Putamen (tissue), 1 donor: ENCODE measurements at places on chromosomes 5 and 9.
A peak's percentile ranks its signal among the peaks of the same experiment; 100 is the strongest.

- no peak for DNase-seq
These were observed 4.8 kb downstream of the ATP6V1G1 start for GRCh38 chr9:114592356-114592755.

DNA sequence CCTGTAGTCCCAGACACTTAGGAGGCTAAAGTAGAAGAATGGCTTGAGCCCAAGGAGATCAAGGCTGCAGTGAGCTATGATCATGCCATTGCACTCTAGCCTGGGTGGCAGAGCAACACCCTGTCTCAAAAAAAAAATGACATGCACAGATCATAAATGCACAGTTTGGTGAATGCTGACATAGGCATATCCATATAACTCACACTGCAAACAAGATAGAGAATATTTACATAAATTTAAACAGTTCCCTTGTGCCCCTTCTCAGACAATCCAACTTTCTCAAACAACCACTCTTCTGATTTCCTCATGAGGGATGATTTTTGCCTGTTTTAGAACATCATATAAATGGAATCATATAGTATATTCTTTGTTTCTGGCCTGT lies 88.7 kb upstream of the CAST start:
- no peak for DNase-seq

- no peak for DNase-seq
These were observed 65.8 kb downstream of the SEMA4D start for GRCh38 chr9:89431930-89432725.

- DNase-seq: no peak
These were observed 4.4 kb downstream of the UGCG start for GRCh38 chr9:111900858-111901612.

DNA sequence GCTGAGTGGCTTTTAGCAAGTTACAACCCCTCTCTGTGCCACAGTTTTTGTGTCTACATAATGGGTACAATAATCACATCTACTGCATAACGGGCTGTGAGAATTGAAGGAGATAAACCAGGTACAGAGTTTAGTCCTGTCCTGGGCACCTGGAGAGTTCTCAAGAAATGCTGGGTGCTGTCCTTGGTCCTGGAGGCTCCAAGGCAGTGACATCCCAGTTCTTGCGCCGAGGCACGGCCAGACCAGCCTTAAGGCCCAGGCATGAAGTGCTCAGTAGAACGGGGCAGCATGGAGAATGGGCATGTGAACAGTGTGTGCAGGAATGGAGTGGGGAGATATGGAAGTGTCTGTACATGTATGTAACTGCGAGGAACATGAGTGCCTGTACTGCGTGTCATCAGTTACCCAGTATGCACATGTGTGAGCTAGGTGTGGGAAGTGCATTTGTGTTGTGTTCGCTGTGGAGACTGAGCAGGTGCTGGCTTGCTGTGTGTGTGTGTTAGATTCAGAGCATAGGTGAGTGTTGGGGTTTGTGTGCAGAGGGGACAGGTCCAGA lies 6.3 kb upstream of the UNC5A start:
- DNase-seq: no peak

GRCh38 chr5:156076912-156077311 lies 250.1 kb upstream of the SGCD start:
- no peak for DNase-seq

- DNase-seq: no peak
These were observed 394.5 kb upstream of the ZNF462 start for GRCh38 chr9:106468431-106468830.

DNA sequence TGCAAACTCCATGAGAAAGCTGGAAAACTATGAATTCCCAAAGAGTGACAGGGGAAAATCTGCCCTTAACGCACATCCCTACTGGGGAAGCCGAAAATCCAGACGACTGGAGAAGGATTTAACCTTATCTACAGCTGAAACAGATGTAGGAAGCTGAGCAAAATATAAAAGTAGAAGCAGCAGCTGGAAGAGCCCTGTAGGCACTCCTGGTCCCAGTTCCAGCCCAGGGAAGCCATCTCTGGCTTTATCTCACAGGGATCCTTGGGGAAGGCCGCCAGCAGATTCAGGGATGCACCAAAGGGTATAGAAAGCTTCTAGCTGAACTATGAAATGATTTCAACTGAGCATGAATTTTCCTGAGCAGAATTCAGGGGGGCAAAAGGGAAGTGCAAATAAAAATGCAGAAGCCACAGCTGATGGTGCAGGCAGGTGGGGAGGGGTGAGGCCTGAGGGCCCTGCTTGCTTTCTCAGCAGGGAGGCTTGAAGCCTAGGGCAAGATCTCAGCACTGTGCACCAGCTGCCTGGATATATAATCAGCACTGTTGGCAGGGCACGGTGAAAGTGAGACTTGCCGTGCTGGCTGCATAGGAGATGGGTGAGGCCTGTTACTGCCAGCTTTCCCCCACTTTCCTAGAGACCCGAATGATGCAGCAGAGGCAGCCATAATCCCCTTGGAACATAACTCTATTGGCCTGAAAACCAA lies 2019.5 kb upstream of the NUDT12 start:
- no peak for DNase-seq

DNA sequence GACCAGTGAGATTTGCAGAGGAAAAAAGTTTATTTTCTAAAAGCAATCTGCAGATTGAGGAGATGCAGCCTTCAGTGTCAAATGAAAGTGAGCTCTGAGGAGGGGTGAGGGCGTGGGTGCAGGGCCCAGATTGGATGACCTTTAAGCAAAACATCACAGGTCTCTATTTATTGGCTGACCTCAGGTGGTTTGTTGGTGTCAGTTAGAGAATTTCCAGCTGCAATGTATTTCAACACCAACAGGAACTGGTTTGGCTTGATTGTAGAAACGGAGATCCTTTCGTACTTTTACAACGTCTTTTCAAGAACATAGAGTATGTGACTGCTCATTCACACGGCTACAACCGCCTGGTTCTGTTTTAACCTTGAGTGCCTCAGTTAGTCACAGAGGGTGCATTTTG lies 1069.1 kb downstream of the EFNA5 start:
- DNase-seq: no peak

- no peak for DNase-seq
These were observed 23.1 kb upstream of the MVB12B start for GRCh38 chr9:126303488-126303887.

GRCh38 chr5:117734056-117734455 lies 1159.4 kb upstream of the SEMA6A start:
- no peak for DNase-seq

GRCh38 chr5:171272996-171273970 lies 35.8 kb upstream of the TLX3 start:
- no peak for DNase-seq

GRCh38 chr9:546797-547223 lies 294.7 kb upstream of the DMRT1 start:
- DNase-seq: peak; percentile 81

DNA sequence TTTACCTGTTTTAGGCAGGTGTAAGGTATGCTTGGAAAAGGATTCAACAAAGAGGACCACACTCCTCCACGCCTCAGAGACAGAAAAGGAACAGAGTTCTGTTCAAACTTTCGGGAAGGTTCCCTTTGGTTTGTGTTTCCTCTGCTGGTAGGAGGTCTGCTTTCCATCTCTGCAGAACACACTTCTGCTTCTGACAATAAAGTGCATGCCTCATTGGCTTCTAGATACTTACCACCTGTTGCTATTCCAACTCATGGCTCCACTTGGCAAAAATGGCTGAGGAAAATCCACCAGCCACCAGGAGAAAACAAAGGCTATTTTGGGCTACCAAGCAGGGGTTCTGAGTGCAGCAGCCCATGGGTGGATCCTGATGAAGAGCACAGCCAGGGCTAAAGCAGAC lies 112.7 kb downstream of the NRG2 start:
- DNase-seq: no peak

- no peak for DNase-seq
These were observed 106.6 kb upstream of the KCNN2 start for GRCh38 chr5:114255260-114255659.
